Activated CD4-positive, alpha-beta T cell treated with anti-CD3 and anti-CD28 coated beads, Interleukin-2, amount 50 U/mL, for 16 hours (primary cell): ENCODE measurements at places on chromosomes 1 and 21.

DNA sequence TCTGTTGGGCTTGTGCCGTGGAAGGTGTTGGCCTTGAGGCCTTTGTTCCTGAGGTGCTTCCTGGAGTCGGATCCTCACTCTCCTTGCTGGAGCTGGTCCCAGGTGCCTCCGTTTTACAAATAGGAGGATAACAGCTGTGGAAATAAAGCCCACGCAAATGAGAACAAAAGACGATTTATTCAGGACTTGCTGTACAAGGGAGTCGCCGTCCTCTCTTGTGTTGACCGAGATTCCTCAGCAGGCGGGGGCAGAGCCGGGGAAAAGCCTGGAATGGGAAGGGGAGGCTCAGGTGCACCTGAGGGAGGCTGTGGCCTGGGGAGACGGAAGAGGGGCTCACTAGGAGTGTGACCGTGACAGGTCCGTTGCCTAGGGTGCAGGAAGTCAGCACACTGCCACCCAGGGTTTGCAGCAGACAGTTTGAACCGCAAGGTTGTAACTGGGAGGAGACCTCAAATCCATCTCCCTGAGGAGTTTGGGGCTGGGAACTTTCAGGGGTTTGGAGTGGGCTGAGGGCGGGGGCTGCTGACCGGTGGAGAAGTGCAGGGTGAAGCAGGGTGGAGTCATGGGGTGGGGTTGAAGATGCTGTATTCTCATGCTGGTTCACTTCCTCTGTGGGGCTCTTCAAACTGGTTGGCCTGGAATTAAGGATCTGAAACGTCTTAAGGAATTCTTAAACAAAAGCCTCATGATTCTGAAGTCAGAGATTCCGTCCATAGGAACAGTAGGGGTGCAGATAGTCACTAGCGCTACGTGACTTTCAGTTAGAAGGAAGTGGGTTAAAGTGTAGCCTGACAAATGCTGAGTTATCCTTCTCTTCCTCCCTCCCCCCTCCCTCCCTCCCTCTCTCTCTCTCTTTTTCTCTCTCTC lies 2.6 kb upstream of the CSTB start:
- DNase-seq = peak; percentile 33

GRCh38 chr1:243434594-243434993 lies 178.8 kb downstream of the SDCCAG8 start:
- no peak for DNase-seq

DNA sequence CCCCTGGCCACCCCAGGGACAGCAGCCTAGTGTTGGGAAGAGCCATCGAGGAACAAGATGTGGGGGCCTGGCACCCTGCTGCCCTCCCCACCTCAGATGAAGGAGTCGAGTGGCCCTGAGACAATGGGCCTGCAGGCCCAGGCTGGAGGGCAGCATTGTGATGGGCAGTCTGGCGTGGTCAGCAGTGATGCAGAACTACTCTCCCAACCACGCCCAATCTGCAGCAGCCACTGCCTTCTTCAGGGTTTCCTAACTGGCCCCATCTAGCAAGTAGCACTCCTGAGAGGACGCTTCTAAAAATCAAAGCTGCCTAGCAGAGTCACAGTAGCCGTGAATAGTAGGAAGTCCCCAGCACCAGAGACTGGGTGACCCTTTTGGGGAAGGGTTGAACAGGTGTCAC lies 18.5 kb downstream of the CDCP2 start:
- no peak for DNase-seq

DNA sequence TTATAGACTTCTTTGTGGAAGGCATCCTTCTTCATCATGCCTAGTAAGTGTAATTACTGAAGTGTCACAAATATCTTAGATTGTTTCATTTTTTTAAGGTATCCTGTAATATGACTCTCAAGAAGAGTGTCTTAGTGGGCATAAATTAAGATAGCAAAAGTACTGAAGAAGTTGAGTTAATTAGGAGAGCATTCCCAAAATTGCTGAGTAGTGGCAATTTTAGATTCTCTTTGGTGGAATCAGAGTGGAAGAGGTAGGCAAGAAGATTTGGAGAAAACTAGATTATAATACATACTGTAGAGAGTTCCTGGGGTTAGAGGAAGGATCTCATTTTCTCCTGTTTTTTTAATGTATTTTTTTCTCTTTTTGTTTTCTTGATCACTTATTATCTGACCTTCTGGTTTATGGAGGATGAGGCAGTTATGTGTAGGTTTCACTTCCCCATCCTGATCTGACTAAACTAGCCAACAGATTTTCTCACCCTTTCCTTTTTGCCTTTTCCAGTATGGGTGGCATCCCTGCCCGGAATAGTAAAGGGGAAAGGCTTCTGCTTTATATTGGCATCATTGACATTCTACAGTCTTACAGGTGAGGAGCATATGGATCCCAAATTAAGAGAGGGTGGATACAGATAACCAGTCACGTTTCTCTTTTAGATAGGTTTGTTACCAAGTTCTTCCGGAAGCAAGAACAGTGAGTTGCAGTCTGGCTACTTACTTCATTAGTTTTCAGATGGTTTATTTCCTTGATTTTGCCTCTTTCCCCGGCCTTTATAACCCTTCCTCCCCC lies 16.7 kb upstream of the PSMD4 start:
- no peak for DNase-seq

DNA sequence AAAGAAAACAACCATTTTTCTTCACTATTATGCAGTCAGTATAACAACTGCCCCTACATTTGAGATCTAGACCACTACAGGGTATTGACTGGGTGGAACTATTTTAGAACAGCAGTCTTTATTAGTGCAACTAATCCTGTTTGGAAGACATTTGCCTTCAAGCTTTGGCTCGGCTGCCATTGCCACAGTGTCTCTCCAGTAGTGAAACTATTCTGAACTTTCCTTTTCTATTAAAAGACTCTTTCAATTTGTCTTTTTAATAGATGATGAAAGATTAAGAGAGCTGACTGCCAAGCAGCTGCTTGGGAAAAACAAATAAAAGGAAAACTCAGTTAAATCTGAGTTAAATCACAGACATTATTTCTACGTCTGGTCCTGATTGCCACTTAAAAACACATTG lies 49.3 kb downstream of the LPGAT1 start:
- no peak for DNase-seq

DNA sequence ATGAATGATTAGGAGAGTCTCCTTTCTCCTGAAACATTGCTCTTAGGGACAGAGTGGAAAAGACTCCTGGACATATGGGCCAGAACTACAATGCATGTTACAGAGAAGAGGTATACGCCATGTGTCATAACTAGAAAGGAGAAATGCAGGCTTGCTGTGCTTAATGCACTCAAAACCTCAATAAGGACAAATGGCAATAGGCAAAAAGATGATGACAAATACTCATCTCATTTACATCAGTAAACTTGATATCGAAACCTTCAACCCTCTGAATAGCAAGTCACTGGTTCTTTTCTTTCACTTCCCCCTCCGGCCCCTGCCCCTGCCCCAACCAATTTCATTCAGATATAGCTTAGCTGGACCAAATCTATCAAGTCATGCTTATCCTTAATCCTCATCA lies 1.9 kb upstream of the GPR88 start:
- DNase-seq = peak; percentile 46

- no peak for DNase-seq
Measured at GRCh38 chr1:240464099-240464498, 147.9 kb downstream of the GREM2 start.

DNA sequence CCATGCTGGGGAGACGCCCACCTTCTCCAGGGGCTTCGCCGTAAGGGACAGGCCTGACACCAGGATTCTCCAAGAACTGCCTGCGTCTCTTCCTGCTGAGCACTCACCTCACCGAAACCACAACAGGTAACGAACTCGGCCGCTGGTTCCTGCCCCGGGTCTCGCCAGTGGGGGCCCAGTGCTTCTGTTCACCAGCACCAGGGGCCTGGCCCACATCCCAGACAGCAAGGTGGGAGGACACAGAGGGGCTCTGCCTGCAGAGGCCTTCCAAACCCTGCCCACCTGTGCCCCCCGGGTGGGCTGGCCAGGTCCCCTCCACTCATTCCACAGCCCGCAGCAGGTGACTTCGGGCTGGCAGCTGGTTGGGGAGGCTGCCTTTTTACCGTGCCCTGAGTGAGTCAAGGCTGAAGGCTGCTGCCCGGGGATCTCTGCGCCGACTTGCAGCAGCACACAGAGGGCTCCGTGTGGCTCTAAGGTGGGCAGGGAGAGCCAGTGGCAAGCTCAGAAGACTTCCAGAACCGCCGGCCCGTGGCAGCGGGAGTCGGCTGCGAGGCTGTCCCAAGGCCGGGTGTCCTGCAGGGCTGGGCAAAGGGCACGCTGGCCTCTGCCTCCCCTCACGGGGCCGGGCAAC lies 14.7 kb upstream of the COL18A1 start:
- DNase-seq = no peak

DNA sequence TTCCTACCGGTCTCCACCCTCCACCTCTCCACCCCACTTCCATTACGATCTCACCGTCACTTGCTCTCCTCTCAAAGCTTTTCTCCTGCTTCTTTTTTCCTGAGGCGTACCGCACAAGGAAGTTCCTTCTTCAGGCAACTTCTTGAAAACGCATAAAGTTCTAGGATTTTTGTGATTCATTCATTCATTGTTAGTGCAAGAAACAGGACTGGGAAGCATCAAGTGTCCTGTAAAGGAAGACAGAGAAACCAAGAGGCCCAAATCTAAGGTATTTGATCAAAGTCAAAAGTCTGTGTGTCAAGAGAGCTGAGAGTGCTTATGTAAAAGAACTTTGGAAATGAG lies 1.3 kb upstream of the RCC2 start:
- no peak for DNase-seq

GRCh38 chr1:238252033-238252802 lies 361.5 kb upstream of the ZP4 start:
- peak; percentile 27 for DNase-seq

- DNase-seq = peak; percentile 10
Measured at GRCh38 chr1:43545695-43546387, 15.2 kb downstream of the PTPRF start.

GRCh38 chr1:241598249-241598648 lies 41.9 kb downstream of the CHML start:
- no peak for DNase-seq

GRCh38 chr1:33874636-33875035 lies 10.8 kb downstream of the HMGB4 start:
- no peak for DNase-seq

DNA sequence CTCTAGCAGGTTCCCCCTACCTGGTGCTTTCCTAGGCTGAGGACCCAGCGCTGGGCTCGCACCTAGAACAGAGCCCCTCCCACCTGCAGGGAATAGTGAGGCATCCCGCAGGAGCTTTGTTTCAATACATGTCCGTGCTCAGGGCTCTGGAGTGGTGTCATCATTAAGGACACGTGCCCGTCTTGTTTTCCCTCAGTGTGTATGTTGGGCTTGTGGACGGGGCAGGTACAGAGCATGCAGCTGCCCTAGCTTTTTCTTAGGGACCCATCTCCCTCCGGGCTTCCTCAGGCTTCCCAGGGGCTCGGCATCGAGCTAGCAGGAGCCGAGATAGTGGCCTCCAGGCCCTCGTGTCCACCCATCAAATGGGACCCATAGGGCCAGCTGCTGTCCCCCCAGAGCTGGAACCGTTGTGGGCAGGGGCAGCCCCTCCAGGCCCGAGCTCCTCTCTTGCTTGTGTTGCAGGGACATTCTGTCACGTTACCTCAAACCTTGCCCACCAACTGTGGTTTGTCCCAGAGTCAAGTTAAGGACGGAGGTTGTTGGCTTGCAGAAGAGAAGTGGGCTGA lies 3.9 kb downstream of the TMEM201 start:
- no peak for DNase-seq

- no peak for DNase-seq
Measured at GRCh38 chr1:31111290-31111951, 45.9 kb upstream of the PUM1 start.

GRCh38 chr1:61670445-61670844 lies 54.5 kb downstream of the TM2D1 start:
- DNase-seq = no peak

- no peak for DNase-seq
Measured at GRCh38 chr1:209895709-209896108, 42.3 kb upstream of the SYT14 start.

GRCh38 chr1:12340544-12340930 lies 110.7 kb downstream of the VPS13D start:
- no peak for DNase-seq

DNA sequence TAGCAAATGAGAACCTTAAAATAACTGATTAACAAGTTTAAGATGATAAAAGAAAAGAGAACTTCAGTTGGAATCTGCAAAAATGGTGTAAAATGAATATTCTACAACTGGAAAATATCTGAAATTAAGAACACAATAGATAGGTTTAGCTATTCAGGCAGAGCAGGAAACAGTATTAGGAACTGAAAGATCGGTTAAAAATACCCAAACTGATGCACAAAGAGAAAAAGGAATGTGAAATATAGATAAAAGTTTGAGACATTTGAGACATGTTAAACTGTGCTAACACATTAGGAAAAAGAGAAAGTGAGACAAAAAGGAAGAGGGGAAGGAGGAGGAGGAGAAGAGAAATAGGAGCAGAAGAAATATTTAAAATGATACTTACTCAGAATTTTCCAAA lies 12.1 kb downstream of the CD55 start:
- no peak for DNase-seq

- DNase-seq = no peak
Measured at GRCh38 chr1:6084781-6085495, 39.2 kb downstream of the KCNAB2 start.

DNA sequence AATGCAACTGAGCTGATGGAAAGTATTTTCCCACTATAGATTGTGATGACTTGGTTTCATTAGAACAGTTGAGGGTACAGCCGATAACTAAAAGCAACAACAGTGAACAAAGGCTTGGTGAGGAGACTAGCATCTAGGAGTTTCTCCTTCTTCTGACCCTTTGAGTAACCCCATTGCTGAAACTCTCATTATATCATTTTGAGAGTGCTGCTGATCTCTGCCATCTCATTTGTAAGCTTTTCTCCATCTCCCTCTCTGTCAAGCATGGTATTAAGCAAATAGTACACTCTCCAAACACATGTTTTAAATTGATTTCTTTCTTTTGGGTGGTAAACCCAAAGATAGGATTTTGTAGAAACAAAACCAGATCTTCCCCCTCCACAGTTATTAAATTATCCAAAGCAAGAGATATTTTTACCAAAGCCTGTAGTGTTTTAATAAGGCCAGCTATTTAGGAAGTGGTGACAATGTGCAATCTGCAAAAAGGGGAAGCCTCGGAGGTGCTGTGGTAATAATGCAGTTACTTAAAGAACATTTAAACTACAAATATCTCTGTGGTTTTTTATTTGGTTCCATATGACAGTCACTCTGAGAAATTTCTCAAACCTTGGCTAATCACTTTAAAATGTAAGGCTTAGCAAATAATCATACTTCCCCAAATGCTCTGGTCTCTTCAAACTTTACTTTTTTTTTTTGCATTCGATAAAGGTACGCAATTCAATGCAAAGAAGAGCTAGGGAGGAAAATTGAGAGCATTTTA lies 287.5 kb downstream of the HLX start:
- no peak for DNase-seq

GRCh38 chr1:36715797-36716196 lies 233.1 kb upstream of the CSF3R start:
- no peak for DNase-seq
